ENCODE measurements at places on chromosomes 3 and 15.

DNA sequence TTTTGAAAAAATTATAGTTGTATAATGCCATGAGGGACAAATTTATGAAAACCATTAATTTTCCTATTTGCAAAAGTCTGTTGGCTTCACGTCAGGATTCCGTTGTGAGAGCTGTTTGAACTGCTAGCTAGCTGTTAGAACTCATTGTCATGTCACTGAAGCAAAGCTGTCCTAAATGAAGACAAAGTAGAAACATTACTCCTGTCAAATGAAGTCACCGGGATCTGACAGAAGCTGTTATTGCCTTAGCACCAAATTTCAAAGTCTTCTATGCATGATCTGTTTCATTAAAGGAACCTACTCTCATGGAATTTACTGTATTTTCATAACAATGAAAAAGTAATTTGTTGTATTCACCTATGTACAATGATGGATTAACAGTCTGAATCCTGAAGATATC, 479.8 kb downstream of the PLOD2 start:
- no peak for DNase-seq

DNA sequence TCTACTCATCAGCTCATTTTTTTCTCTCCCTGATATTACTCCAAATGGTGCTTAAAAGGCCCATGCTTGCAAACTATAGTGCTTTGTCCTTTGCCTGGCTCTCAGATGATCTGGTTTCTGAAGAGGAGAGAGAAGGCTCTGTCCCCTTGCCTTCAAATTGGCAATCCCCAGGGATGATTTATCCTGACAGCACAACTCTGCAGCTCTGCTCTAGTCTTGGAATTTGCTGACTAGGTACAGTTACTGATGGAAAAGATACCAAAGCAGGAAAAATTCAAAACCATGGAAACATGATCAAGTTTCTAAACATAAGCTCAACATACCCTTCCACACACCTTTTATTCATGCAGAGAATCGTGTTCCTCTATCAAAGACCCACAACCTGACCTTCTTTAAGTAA, 106.7 kb upstream of the CADPS start:
- no peak for DNase-seq

- DNase-seq, result peak; percentile 40
These were observed 868 bp upstream of the TMEM87A start for GRCh38 chr15:42273900-42274701.

DNA sequence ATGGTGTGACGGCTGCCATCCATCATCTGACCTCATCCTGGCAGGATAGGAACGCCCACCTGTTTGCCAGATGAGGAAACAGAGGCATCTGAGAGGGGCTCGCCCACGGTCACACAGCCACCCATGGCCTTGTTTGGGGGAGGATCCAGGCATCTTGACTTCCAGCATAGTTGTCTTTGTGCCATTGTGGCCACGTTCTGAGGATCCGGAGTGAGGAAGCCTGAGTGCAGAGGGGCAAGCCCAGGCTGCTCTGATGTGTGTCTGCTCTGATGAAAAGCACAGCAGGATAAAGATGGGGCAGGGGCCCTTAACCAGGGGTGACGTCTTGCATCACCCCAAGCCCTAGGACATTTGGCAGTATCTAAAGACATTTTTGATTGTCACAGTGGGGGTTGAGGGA, 58.7 kb downstream of the FGD5 start:
- DNase-seq, result no peak

DNA sequence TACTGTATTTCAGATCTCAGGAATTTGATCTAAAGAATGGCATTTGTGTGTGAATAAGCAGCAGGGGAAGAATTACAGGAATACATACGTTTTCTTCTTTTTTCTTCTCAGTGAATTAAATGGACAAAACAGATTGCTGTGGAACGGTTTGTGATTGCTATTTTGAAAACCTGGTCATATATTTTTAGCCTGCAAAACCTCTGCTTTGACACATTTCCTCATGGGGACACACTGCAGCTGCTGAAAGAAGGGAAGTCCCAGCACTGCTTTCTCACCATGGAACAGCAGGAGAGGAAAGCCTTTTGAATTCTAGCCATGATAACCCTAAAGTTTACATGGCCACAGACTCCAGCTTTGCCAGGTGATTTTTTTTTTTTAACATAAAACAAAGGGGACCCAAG, 315.0 kb downstream of the OXSM start:
- DNase-seq, result no peak

DNA sequence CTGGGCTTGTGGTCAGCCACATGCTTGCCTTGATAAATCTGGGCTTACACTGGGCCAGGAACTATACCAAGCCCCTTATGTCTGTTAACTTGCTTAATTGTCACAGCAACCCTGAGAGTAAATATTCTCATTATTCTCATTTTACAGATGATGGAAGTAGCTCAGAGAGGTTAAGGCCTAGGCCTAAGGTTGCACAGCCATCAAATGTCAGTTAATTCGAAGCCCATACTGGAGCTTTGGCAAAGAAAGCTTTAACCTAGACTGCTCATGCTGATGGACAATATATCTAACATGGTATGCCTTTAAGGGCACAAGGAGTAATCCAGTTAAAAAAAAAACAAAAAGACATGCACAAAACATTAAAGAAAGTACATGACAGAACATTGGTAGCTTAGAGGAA, 220.1 kb downstream of the FEZF2 start:
- no peak for DNase-seq

DNA sequence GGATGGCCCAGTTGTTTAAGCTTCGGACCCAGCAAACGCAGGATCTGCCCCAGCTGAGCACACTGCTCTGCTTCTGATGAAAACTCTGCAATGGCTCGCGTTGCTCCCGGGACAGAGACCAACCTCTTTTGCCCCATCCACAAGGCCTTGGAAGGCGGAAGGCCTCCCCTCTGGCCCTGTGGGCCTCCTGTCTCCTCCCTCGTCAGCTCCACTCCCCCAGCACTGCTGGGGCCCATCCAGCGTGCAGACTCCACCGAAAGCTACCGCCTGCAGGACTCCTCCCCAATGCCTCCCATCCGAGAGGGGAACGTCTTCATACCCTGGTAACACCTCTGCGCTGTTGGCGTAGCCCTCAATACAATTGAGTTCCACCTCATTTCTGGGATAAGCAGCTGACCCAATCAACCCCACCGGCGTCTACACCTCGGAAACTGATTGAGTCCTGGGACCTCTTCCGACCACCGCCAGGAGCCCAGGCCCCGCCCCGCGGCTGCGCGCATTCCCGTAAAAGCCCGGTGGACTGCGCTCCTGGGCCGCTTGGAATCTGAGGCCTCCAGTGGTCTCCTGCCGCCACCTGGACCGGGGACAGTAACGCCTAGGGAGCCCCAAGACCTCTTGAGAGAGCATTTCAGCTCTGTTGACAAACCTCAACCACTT, at the start of gene PRR23E:
PRR23E (plus strand) TSS at position 556 of the 657 bp plus-strand sequence. CDS start 3,555 bp downstream, outside the sequence.
- DNase-seq, result no peak

- DNase-seq, result no peak
These were observed 160.4 kb upstream of the SLC2A2 start for GRCh38 chr3:171186817-171187500.

DNA sequence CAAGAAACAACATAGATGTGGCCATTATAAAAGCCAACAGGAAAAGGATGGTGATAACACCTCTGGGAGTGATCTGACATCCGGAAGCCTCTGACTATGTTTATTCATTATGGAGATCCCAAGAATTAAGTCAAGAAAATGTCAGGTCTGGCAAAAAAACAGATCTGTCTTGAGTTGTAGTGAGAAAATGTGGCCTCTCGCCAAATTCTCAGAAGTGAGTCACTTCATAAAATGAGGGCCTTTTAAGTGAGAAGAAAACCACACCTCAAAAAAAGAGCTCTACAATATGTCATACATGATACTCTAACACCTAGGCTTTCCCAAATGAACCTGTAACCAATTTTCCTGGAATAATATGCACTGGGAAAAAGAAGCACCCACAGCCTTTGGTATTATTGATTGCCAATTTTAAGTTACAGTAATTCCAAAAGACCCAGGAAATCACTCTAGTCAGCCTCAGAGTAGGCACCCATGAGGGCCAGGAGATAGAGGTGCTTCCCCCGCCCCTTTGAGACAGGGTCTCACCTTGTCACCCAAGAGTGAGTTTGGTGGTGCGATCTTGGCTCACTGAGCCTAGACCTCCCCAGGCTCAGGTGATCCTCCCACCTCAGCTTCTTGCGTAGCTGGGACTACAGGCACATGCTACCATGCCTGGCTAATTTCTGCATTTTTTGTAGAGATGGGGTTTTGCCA, 38.0 kb downstream of the CCR3 start:
- DNase-seq, result peak; percentile 63

DNA sequence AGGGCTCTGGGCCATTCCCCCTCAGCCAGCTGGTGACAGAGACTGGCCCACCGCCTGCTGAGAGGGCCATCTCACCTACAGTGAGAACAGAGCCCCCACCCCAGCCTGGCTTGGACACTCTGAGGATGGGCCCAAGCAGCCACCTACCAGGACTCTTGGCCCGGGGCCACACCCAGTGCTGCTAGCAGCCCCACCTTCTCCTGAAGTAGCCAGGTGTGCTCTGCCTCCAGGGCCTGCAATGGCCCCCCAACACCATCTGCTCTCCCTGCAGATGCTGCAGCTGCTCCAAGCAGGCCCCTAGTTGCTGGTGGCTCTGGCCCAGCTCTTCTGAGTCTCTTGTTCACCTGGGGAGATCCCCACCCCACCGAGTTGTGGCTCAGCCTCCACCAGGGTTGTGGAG, 6.8 kb upstream of the CLK3 start:
- no peak for DNase-seq

- no peak for DNase-seq
These were observed 148.0 kb downstream of the ZBTB20 start for GRCh38 chr3:114998971-114999579.

- no peak for DNase-seq
These were observed 67.9 kb downstream of the IQCH start for GRCh38 chr15:67322481-67322880.

- DNase-seq, result no peak
These were observed 278.5 kb upstream of the RASGRP1 start for GRCh38 chr15:38843051-38843501.

- peak; percentile 1 for DNase-seq
These were observed 567 bp downstream of the TICRR start for GRCh38 chr15:89575656-89576416.

DNA sequence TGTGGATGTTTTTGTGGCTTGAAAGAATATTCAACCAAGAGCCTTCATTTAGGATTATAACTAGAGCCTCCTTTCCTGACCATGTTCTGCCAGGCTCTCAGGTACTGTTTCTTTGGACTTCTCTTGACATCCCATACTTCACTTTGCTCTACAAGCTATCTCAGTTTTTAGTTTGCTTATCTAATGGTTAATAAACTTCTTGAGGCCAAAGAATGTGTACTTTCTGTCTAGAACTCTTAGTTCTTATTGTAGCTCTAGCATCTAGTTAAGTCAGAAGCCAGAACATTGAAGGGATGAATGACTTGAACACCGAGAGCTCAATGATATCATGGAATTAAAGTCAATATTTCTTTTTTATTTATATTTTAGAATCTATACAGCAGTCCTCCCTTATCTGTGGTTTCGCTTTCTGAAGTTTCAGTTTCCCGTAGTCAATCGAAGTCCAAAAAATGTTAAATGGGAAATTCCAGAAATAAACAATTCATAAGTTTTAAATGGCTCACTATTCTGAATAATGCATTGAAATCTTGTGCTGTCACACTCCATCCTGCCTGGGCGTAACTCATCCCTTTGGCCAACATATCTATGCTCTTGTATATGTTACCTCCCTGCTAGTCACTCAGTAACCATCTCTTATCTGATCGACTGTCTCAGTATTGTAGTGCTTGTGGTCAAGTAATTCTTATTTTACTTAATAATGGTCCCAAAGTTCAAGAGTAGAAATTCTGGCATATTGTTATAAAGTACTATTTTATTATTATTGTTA, 368.6 kb upstream of the RBMS3 start:
- no peak for DNase-seq

DNA sequence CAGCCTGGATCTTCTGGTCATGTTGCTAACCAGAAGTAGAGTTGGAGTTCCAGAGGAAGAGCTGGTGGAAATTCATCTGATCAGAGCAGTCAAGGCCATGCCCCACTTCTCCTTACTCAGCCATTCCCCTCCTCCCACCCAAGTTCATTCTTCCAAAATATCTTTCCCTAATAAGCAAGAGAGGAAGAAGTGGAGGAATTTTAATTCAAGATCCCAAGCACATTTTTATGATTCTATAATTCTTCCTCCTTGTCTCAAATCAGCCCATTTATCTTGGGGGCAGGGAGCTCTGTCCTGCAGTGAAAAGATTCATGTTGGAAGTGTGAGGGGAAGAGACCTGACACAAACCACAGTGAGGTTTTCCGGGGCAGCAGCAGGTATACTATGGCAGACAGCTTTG, 85.0 kb upstream of the GALNT15 start:
- no peak for DNase-seq

GRCh38 chr3:148717885-148718561, 20.3 kb downstream of the AGTR1 start:
- DNase-seq, result no peak

DNA sequence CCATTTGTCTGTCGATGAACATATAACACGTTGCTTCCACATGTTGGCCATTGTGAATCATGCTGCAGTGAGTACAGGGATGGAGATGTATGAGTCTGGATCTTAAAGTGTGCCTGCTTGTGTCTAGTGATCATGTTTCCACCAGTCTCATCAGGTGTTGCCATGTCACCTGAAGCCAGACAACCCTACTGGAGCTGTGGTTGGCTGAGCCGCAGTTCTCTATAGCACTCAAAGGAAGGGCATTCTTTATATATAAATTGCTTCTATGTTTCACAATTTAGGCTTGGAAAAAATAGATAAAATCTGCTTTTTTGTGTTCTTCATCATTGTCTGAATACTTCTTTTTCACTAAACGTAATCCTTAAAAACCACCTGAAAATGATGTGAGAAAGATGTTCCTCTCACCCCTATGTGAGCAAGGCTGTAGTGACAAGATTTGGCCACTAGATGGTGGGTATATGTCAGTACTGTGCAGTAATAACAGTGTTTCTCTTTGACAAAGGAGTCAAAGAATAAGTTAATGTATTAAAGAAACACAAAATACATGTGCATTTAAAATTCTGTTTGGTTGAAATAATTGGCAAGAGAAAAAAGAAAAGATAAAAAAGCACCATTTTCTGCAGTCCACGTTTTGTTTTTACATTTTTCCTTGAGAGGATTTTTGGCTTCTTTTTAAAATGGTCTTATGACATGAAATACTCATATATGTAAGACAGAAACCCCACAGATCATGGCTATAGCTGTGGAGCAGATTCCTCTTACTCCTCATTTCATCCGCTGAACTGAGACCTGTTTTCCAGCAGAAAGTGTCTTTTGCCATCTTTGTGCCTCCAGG, 394.5 kb upstream of the DPPA4 start:
- DNase-seq, result peak; percentile 53
